ENCODE measurements at places on chromosomes 16 and 17.

GRCh38 chr17:57663326-57664070 is 81.6 kb downstream of the CCDC182 start:
- DNase-seq, result no peak

- no peak for DNase-seq
These were observed at the start of gene CNTNAP4 for GRCh38 chr16:76276745-76277438. Gene CNTNAP4 (plus strand): TSS chr16:76277401. CDS start chr16:76277663, 262 bp downstream.

DNA sequence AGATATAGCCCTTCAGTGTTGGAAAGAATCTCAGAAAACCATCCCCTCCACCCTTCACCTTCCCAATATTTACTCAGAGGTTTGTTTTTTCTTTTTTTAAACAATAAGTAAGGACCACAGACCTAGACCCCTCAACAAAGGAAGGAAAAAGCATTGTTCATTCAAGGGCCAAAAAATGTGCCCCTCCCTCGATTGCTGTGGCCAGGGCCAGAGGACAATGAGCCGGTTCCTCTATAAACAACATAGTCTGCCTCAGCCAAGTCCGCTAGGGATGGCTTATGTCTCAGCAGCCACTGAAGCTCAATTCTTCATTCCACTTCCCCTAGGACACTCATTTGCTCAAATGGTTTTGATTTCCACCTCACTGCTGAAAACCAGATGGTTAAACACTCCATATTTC is 24.0 kb downstream of the TRIM16 start:
- no peak for DNase-seq

- DNase-seq, result no peak
These were observed 19.9 kb upstream of the MRPS23 start for GRCh38 chr17:57869617-57870282.

GRCh38 chr17:13272296-13272695 is 254.5 kb upstream of the ELAC2 start:
- no peak for DNase-seq

DNA sequence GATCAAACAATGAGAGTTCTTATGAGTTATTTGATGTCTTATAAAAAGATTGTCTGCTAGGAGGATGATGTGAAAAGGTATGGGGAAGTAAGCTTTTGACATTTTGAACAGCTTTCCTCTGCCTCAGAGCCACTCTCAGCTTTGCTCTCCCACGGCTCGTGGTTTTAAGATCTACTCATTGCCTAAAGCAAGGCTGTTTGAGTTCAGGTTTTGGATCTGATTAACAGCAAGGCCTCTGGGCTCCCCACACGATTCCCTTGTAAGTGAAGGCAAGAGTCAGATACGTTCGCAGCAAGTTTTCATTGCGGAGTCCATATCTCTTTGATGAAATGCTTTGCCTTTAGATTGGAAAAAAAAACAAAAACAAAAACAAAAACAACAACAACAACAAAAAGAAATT is 515.0 kb upstream of the SALL1 start:
- no peak for DNase-seq

DNA sequence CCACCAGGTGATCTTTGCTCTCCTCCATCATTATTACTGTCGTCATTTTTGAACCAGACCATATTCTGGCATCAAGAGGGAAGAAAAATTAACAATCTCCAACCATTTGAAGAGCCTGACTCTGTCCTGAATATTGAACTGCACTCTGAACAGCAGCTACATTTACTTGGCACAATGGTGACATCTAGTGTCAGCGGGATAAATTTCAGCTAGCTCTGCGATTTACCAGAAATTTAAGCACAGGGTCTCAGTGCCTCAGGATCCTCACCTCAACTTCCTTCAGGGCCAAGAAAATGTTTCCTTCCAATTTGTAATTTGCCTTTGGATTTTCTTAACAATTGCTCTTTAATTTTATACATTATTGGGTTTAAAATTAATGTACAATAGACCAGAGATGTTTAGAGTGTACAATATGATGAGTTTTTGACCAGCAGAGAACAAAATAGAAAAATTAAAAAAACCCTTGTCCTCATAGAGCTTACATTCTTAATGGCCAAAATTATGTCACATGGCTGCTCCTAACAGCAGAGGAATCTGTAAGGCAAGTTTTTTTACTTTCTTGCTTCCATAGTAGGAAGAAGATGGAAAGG is 10.7 kb upstream of the ZNF19 start:
- DNase-seq, result peak; percentile 57

GRCh38 chr16:57279780-57280638 is 4.5 kb downstream of the PLLP start:
- no peak for DNase-seq

GRCh38 chr16:1534021-1535020 is 855 bp downstream of the TMEM204 start:
- no peak for DNase-seq

DNA sequence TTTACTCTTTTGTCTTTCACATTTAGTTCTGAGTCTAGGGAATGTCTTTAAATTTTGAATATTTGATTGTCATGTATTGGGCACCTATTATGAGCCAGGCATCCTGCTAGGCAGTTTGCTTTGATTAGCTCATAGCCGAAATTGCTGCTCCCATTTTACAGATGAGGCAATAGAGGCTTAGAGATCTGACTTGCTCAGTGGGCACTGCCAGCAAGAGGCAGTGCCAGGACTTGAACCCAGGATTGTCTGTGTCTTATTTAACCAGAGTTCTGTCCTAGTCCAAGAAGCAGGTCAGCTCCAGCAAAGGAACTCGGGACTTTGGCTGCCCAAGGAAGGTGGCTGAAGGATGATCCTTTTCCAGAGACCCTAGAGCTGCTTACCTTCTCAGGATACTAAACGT is 24.5 kb downstream of the BEAN1 start:
- no peak for DNase-seq

GRCh38 chr16:70466805-70467076 is 12.3 kb downstream of the FCSK start:
- no peak for DNase-seq

DNA sequence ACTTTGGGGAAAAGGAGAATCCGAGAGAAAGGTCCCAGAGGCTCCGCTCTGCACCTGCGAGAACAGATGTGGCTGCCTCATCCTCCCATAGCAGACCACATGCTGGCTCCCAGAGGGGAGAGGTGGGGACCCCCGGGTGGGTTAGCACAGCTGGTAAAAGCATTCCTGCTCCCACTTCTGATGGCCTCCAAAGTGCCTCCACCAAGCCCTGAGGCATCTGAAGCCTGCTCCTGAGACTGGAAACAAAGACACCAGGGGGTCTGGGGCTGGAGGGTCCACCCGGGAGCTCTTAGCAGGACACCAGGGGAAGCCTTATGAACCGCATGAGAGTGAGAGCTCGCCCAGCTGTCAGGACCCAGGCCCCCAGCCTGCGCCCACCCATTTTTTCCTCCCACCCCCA is 46.4 kb downstream of the ZNF423 start:
- DNase-seq, result no peak

GRCh38 chr16:31036691-31037090 is 3.3 kb downstream of the STX4 start:
- no peak for DNase-seq

- no peak for DNase-seq
These were observed 19.6 kb upstream of the EEF2K start for GRCh38 chr16:22186517-22186916.

DNA sequence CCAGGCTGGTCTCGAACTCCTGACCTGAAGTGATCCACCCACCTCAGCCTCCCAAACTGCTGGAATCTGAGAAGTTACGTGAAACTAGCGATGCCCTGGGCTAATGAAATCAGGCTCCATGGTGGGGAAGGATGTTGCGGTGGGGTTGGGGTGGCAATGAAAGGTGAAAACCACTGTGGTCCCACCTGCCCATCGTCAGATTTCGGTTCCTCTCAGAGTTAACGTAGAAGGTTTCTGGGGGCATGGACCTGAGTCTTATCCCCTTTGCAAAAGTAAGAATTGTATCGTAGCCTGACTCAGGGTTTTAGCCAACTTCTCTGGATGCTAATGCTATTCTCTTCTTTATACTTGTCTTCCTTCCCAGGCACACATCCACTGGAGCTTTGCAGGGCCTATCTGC is 402.3 kb downstream of the WWOX start:
- DNase-seq, result no peak

DNA sequence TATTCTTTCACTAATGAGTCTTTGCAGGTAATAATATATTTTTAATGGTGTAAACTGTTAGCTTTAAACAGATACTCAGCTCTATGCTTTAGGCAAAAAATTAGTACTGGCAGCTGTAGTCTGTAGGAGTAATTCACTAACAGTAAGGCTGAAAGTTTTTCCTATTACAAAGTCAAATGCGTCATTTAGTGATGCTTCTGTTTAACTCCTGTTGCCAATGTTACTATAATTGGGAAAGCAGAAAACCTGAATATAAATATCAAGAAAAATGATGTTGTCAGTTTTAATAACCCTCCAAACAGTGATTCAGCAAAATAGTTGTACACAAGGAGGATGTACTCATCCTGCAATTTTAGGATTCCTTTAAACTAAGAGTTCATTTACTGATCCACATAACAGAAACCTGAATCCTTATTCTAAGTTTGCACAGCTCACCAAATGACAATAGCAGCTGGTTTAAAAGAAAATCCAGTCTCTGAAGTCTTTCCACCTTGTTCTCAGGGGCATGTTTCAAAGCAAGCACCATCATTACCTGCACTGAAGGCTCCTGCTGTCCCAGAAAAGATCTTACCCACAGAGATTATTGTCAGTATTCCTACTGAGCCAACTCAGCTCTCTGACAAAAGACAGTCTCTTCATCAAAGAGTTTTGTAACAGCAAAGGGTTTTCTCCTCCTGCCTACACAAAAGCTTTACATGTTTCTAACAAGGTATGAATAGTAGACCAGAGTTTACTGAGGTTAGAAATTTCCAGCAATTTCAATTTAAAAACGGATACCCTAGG is 4.2 kb downstream of the CDR2 start:
- no peak for DNase-seq

DNA sequence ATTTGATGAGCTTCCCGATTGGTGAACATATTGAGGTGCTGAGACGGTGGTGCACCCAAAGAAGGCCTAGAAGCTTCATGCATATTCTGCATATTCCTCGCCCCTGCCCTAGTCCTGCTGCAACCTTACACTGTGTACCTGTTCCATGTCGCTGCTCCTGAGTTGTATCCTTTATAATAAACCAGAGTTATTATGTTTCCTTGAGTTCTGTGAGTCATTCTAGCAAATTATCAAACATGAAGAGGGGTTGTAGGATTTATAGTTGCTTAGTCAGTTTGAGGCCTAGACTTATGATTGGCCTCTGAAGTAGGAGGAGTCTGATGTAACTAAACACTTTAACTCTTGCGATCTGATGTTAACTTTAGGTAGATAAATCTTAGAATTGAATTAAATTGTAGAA is 436.8 kb downstream of the CA10 start:
- no peak for DNase-seq

GRCh38 chr16:21614896-21615295 is 15.5 kb downstream of the METTL9 start:
- DNase-seq, result no peak

GRCh38 chr16:49854796-49855203 is 1.1 kb downstream of the ZNF423 start:
- DNase-seq, result no peak

GRCh38 chr16:82895843-82896242 is 269.1 kb downstream of the CDH13 start:
- no peak for DNase-seq

DNA sequence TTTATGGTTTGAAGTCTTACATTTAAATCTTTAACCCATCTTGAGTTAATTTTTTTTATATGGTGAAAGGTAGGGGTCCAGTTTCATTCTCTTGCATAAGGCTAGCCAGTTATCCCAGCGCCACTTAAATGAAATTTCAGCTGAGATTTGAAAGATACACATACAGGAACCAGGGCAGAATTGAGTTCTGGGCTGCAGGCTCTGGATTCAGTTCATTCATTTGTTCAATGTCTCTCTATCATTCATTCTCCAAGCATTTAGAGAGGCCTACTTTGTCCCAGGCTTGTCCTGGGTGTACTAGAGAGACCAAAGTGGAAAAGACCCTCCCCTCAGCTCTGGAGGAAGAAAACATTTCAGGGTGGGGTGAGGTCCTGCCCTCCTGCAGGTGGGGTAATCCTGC is 577 bp upstream of the TRIM72 start:
- DNase-seq, result no peak

GRCh38 chr16:822174-822908 is 21.8 kb upstream of the GNG13 start:
- DNase-seq, result no peak

- DNase-seq, result no peak
These were observed 34.3 kb upstream of the RPRML start for GRCh38 chr17:47013341-47013740.

DNA sequence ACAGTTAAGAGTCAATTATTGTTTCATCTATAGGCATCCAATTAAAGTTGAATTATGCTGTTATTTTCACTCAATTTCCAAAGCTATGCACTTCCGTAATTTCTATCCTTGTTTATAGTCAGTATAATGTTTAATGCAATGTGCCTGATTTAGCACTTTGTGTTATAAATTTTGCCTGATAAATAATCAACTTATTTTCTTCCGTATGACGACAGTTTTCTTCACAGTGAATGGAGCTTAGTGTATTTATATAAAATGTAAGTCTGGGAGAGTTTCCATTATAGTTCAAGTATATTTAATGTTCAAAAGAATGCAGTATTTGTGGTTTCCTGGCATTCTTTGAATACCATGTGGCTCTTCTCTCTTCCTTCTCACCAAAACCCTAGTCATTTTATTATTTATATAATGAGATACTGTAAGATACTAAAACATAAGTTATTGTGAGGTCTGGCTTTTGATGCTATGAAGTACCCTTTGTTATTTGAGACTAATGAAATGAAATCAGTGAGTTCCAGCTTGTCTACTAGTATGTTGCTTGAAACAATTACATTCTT is 240.6 kb downstream of the PRKCA start:
- DNase-seq, result no peak
